Calu3 (cell line): ENCODE measurements at places on chromosomes 3 and 15.
A peak's percentile ranks its signal among the peaks of the same experiment; 100 is the strongest.

- no peak for DNase-seq
Measured at GRCh38 chr3:46974421-46975171, 1.9 kb downstream of the CCDC12 start.

DNA sequence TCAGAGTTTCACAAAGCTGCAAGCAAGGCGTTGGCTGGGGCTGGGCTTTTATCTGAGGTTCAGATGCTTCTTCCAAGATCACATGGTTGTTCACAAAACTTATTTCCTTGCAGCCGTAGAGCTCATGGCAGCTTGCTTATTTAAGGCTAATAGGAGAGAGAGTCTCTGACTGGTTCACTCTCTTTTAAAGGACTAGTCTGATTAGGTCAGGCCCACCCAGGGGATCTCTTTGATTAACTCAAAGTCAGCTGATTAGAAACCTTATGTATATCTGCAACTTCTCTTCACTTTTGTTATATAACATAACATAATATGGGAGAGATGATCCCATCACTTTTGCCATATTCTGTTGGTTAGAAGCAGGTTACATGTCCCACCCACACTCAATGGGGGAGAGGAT is 99.9 kb upstream of the CCNL1 start:
- DNase-seq, result no peak

GRCh38 chr15:34012461-34013028 is 26.5 kb downstream of the AVEN start:
- no peak for DNase-seq

GRCh38 chr15:100383302-100384107 is 41.7 kb upstream of the ADAMTS17 start:
- peak; percentile 66 for DNase-seq

DNA sequence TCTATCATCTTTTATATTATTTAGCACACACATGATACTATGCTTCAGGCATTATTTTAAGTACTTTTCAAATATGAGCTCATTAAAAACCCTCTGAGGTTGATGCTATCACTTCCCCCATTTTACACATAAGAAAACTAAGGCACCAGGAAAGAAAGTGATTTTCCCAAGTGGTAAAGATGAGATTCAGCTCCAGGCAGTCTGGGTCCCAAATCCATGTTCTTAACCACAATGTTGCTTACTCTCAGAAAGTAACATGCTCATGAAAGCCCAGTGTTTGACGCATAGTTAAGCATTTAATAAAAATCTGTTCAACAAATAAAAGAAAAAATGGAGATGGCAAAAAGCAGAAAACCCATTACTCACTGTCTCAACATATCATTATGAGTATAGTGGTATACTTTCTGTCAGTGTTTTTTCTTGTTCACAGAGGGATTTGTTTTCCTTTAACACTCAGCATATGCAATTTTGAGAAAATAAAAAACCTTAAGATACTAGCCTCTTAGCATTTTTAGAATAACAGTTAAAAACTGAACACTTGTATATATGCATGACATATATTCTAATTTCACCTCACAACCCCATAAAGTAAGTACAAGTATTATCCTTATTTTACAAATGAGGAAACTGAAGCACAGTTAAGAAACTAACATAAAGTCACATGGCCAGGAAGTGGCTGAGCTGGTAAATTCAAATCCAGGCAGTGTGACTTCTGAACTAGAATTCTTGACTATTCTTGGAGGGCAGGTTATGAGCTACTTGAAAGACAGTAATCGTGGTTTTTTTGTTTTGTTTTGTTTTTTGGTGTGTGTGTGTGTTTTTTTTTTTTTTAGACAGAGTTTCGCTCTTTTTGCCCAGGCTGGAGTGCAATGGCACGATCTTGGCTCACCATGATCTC is 10.4 kb downstream of the PEAK1 start:
- no peak for DNase-seq

DNA sequence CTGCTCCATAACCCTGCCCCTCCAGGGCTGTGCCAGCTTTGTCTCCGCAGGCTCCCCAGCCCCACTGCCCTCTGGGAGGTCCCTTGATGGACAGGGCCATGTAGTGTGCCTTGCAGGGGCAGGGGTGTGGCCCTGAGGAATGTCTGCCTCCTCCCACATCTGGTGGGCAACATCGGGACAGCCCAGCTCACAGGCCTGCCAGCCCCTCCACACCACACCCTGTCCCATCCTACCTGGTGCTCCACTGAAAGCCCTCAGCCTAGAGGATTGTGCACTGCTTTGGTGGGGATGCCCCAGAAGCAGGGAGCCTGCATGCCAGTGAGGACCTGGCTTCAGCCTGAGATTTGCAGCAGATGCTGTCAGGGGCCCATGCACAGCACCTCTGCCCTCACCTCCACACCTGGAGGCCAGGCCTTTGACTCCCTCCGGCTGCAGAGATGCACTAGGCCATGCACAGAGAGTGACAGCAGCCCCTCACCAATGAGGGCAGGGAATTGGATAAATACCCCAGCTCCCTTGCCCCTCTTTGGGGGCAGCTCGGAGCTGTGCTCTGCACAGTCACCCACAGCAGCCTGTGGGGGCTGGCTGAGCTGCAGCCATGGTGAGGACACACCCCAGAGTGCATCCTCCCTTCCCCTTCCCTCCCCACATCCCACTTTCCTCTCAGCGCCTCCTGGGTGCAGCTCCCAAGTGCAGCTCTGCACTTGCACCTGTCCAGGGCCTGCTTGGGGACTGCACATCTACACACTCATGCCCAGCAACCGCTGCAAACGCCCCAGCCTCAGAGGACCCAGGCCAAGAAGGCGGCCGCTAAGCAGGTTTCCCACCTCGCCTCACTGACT is 2.7 kb downstream of the C3orf22 start:
- DNase-seq, result no peak

DNA sequence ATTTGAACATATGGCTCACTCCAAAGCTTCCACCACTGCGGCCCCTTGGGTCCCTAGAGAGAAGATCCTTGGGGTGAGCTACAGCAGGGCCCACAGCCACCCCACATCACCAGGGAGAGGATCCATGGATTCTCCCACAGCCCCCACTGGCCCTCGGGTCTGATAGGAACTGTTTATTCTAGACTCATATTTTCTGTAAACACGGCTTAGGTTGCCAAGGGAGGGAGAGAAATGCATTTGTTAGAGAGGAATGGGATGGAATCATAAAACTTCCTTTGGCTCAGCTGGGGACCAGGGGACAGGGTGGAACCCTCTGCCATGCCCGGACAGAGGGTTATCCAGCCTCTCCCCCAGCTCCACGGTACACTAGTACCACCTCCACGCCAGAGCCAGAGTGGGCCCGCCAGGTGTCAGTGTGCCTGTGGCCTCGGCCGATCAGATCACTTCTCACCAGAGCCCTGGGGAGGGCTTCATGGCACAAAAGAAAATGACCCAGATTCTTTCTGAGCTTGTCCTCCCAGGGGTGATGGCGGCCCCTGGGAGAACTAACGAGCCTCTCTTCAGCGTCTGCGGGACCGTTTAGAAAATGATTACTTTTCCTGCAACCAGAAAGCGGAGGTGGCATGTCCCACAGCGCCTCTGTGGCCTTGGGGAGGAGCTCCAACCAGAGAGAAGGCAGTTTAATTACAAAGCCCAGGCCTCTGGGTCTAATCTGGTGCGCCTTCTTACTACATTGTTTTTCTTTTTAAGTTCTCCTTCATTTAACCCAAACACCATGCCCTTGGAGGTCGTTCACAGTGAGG is 33.7 kb downstream of the ADCY5 start:
- DNase-seq, result no peak

- DNase-seq, result no peak
Measured at GRCh38 chr3:131454501-131454900, 48.3 kb downstream of the MRPL3 start.

DNA sequence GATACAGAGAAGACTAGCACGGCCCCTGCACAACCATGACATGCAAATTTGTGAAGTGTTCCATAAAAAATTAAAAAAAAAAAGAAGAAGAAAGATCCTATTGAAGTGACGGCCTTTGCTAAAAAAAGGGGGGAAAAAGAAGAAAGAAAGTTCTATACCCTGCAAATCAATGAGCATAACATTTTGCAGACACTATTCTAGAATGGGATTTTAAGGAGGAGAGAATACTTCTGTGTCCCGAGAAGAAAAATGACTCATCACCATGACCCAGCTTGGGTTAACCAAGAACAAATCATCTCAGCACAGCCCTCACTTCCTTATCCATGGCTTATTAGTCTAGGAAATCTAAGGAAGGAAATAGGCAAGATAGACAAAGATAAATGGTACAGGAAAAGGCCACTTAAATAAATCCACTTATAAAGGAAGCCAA is 7.4 kb upstream of the SH3BP5 start:
- no peak for DNase-seq

DNA sequence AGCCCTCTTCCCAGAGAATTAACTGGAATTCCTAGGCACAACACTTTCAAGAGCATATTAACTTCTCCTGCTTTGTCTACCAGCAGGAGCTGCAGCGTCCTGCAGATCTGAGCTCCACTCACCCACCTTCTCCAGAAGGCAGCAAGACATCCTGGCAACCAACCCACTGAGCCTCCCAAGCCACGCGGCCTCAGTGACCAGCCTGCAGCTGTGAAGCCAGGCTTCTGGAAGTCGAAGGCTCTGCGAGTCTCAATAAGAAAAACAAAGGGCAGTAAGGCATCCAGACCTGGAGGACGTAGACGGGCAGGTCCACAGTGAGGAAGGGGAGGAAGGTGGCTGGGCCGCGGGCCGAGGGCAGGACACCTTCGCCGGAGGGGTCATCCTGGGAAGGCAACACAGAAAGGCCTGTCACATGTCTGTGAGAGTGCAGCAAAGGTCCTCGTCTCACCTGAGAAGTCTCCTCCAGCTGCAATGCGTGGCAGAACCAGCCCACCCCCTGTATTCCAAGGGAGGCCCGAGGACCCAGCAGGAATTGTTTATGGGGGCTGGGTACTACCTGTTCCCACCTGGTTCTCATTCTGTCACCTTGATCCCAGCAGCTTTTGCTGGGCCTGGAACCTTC is 36.2 kb downstream of the ZXDC start:
- DNase-seq, result peak; percentile 1

- no peak for DNase-seq
Measured at GRCh38 chr3:8481380-8481779, 20.2 kb upstream of the LMCD1 start.

- DNase-seq, result peak; percentile 36
Measured at GRCh38 chr15:89654847-89655805, at the start of gene KIF7. KIF7 (minus strand) TSS chr15:89655467; CDS start chr15:89652930, 2,537 bp downstream.
